Right lung (tissue), 10 donors: ENCODE measurements at places on chromosomes 12 and 14.

DNA sequence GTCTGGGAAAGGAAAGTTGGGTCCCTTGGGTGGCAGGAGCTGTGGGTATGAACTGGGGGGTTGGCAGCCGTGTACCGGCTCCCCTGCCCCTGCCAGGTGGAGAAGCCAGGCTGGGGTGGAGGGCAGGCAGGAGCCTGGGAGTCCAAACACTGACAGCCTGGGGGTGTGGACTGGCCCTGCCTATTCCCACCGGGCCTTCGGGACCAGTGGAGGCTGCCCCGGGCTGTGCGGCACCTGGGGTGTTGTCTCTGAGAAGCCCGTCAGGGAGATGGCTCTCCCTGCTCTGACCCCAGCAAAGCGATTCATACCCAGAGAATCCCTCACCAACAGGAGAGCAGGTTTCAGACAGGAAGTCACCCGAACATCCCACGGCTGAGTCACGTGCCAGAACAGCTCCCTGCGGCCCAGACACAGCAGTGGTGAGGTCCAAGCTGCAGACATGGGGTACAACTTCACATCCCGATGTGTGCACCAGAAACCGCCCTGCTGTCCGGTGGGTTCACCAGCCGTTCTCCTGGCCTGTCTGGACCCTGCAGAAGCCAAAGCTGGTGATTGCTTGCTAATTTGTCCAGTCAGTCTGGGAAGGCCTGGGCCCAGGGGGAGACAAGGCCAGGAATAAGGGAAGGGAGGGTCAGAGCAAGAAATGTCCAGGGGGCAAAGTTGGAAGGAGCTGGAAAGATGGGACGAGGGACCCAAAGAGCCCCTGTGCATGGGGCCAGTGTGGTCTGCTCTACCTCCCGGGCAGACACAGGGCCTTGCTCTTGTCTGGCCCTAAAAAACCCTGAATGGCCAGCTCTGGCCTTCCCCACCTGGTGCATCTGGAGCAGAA, 2.1 kb upstream of the GPR132 start:
- no peak for DNase-seq

DNA sequence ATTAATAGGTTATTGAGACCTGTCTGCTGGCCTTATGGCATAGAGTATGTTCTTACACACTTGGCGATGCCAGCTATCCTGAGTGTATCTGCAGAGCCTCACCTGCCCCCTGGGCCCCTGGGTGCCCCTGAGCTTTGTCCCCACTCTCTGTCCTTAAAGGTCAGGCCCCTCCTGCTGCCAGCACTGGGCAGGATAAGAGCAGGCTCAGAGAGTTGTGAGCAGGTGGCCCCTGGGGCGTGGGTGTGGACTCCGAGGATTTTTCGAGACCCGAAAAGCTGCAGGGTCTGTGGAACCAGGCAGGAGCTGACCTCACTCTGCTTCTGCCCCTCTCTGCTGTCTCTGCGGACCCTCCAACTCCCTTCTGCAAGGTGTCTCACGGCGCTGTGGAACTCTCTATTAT, 8.2 kb downstream of the HIP1R start:
- no peak for DNase-seq

DNA sequence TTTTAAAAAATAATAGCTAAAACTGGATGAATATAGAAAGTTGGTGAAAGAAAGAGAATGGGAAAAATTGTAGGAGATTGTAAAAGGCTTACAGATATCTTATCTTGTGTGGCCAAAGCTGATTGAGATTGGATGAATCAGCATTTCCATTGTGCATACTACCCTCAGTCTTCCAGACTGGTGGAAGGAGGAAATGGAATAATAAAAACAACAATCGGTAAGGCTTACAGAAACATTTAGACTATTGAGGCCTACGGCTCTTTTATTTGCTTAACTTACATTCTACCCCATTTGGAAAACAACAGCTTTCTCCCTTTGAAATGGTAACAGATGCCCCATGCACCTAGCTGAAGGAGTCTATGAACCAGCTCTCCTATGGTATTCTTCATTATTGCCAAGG, 129.8 kb downstream of the PTPRB start:
- DNase-seq: no peak

GRCh38 chr14:31297112-31297511, 89.5 kb upstream of the HECTD1 start:
- DNase-seq: no peak

DNA sequence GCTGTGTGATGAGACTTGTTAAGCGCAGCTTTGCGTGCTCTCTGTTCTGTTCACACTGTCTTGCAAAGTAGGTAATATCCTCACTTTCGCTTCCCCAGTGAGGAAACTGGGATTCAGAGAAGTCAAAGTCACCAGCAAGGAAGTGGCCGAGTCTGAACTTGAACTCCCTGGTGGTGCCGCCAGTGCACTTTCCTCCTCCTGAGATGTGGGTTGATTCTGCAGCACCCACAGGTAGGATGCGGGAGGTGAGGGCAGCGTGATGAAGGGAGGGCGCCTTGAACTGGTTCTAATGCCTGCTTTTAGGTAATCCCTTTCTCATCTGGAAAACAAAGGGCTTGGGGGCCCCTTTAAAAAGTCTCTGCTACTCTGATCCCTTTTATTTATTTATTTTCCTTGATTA, 54.9 kb upstream of the IGF1 start:
- no peak for DNase-seq
